AG09319 (cell line): ENCODE measurements at places on chromosomes 7 and 10.

GRCh38 chr10:133254421-133255120 is 16.9 kb downstream of the VENTX start:
- DNase-seq = no peak

- DNase-seq = no peak
Observed at GRCh38 chr7:156832195-156832877, 60.6 kb downstream of the LMBR1 start.

DNA sequence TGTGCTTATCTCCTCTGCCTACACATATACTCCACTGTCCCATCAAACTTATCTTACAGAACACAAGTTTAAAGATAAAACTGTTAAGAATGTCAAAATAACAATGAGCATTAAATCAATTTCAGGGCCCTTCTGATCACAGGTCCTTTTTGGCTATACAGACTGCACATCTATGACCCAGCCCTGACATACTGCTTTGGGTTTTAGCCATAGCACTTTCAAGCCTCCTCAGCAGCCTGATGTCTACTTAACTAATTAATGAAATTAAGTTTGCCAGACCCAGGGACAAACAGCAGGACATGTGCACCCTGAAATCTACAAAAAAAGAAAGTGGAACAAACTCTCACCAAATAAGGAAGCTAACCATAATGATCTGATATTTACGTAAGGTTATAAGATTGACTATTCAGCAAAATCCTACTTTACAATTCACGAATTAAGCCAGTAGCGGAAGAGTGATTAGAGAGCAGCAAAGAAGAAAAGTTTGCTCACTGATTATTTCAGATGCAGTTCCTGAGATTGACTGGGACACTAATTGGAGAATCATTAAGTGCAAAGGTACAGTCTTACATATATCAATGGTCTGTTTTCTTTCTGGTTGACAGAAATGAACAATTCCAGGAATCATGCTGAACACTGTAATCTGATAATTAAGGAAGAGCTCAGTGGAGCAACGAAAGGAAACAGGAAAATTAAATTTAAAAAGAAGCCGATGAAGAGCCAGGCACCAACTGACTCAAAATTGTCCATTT is 669.3 kb upstream of the LRRN3 start:
- DNase-seq = no peak

DNA sequence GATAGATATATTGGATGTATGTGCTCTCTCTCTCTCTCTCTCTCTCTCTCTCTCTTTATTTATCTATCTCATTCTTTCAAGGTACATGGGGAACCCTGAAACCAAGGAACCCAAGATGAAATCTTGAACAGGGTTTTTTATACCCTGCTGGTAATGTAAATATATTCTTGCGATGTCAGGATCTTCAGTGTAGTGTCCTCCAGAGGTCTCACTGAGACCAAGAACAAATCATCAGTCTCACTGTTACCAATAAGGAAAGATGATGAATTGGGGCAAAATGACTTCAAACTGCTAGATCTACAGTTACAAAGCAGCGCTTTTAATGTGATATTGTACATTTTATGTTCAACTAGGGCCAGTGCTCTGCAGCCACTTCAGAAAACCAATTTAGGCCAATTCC is 423.5 kb downstream of the ANKRD7 start:
- DNase-seq = no peak
